Left colon (tissue), 2 donors: ENCODE measurements at places on chromosomes 13 and 19. TPM values are rescaled to one million over a fixed set of nuclear protein-coding genes. Genes with fewer than 3 reads are reported as not detected.
A peak's percentile ranks its signal among the peaks of the same experiment; 100 is the strongest.

Gene OR4F17
- not detected for total RNA-seq

Gene PRR20B
- not detected for total RNA-seq

Gene PSG2
- total RNA-seq: not detected

Gene TMEM272
- 0.11 TPM for total RNA-seq

DNA sequence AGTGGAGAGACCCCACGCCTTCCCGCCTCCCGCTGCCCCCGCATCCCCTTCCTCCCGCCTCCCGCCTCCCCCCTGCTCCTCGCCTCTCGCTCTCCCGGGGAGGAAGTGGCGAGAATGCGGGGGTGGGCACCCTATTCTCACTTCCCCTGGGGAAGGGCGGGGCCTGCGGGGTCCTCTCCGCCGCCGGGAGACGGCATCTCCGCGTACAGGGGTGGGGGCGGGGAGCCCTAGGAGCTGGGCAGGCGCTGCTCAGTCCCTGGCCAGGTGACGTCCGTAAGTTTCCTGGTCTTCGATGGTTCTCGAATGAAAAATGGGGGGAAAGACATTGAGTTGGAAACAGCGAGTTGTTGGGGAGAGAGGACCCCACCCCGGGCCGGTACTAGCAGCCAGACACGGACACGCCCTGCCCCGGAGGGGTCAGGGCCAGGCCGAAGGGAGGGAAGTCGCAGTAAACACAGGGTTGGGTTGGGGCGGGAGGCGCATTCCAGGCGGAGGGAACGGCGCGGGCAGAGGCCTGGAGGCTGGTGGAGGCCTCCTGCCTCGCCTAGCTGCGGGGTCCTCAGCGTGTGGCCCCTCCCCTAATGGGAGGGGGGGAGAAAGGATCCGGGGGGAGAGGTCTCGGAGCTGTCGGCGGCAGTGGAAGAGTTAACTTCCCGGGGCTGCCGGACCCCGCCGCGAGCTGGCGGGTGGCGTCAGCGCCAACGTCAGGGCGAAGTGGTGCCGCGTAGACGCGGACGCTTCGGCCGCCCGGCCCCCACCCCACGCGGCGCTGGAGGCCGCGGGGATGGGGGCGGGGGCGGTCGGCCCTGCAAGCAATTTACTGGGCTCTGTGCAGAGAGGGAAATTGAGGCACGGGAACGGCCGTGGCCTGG, 10.4 kb upstream of the JUND start:
- DNase-seq: peak; percentile 90

GRCh38 chr19:45693106-45693788, 781 bp downstream of the QPCTL start:
- DNase-seq: peak; percentile 80

GRCh38 chr19:36054733-36055686, at the start of gene WDR62:
Gene WDR62, plus strand, starts transcription at chr19:36054897. Its CDS starts 75 bp downstream, at chr19:36054972.
- peak; percentile 91 for DNase-seq

- DNase-seq: no peak
Measured at GRCh38 chr13:71621174-71622124, 245.6 kb downstream of the DACH1 start.

GRCh38 chr19:28887920-28888618, 324.9 kb downstream of the UQCRFS1 start:
- no peak for DNase-seq

- no peak for DNase-seq
Measured at GRCh38 chr19:30688696-30689095, 316.5 kb downstream of the ZNF536 start.

- no peak for DNase-seq
Measured at GRCh38 chr13:34993470-34993869, 51.4 kb downstream of the NBEA start.

DNA sequence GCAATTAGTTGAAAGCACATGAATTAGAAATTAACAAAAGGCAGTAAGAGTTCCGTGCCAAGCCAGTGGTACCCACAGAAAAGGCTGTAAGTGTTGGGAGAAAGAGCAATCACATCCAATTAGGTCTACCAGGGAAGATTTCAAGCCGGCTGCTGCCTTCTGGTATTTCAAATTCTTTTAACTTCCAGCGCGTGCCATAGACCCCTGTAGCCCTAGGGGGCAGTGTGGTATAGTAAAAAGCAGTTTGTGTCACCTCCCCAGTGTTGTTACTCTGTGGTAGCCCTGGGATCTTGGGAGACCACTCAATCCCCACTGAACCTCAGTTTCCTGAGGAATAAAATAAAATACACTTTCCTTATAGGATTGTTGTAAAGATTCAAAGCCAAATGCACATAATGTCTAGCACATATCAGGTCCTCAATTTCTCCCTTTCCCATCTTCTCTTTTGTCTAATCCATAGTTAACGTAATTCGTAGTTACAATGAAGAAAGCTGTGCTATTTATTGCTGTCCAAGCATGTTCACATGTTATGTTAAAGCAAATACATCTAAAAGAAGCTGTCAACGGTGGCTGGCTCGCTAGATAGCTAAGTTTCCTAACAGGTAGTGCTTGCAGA, 230.2 kb downstream of the TDRD3 start:
- DNase-seq: no peak

GRCh38 chr19:50377051-50377461, 799 bp downstream of the NR1H2 start:
- DNase-seq: peak; percentile 57

DNA sequence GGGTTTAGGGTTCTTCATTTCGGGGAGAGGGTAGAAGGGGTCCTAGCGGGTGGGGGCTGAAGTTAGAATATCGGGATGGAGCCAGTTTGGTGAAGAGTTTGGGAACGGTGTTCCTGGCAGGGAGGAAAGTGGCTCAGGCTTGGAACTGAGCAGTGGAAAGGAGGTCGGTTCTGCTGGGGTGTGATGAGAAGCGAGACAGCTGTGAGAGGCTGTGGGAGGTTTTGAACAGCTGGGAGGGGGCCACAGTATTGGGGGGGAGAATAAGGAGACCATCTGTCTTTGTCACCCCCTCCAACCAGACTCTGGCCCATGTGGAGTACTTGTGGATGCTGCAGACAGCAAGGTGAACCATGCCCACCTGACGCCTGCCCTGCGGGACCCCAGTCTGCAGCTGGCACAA, 1.0 kb upstream of the TM6SF2 start:
- DNase-seq: no peak

- peak; percentile 43 for DNase-seq
Measured at GRCh38 chr19:38543807-38544568, 73.8 kb downstream of the MAP4K1 start.

DNA sequence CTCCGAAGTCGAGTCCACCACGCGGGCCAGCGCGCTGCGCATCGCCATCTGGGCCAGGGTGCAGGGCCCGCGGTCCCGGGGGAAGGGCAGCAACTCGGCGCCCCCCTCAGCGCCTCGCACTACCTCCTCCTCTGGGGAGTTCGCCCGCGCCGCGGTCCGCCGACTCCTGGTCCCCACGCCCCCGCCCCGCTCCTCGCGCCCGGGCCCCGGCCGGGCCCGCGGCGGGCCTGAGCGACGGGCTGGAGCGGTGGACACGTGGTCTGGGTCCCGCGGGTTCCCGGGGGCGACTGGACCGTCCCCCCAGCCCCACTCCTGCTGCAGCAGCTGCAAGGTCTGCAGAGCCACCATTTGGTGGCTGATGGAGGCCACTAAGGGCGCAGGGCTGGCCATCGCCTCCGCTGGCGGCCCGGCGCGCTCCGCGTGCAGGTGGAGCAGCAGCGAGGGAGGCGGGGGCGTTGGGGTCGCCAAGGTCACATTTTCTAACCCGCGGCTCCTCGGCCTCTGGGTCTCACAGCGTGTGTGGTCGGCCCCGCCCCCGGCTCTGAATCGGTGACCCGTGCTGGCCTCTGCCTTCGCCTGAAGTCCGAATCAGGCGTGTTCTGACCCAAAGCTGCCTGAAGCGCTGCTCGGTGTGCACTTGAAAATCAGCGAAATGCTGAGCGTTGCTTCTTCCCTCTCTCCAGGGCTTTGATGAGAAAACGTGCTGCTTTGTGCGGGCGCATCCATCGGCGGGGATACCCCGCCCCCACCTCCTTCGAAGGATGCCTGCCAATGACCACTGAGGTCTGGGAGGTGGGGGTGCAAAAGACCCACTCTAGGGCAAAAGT, at the start of gene DLEU7:
TSS of gene DLEU7 (minus strand) at position 436 of the 827 bp plus-strand sequence. CDS start at position 390, 46 bp downstream.
- DNase-seq: no peak

DNA sequence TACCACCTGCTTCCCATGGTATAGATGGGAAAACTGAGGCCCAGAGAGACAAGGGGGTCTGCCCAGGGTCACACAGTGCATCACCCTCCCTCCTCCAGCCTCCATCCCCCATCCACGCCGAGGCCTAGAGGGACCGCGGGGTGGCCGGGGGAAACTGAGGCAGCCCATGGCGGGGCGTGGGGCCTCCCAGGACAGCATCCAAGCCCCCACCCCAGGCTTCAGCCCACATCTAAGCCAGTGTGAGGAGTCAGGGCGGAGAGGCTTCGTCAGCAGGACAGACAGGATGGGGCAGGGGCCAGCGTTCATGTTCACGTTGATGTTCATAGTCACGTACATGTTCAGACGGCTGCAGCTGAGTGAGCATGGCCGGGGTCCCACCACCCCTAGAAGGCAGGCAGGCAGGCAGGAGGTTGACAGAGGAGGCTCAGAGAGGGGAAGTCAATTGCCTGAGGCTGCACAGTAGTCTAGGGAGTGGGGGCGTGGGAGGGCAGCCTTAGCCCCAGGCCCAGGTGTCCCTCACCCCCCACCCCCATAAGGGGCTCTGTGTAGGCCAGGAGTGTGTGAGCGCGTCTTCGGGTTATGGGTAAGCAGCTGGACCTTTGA, 23.3 kb downstream of the SMIM24 start:
- DNase-seq: no peak

DNA sequence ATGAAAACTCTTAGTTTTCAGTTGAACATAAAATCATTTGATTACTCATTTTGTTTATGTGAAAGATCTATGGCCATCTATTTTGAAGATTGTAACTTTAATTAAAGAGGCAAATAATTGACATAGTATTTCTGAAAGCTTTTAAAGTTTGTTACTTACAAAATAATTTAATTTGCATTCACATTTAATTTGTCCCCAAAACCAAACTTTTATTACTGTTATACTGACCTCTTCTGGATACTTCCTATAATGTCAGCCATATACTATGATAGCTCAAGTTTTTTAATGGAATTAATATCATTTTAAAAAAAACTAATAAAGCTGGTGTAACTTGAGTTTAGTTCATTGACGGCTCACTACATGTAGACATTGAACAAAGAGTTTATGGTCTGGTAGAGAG, 4.9 kb upstream of the SGCG start:
- DNase-seq: no peak

DNA sequence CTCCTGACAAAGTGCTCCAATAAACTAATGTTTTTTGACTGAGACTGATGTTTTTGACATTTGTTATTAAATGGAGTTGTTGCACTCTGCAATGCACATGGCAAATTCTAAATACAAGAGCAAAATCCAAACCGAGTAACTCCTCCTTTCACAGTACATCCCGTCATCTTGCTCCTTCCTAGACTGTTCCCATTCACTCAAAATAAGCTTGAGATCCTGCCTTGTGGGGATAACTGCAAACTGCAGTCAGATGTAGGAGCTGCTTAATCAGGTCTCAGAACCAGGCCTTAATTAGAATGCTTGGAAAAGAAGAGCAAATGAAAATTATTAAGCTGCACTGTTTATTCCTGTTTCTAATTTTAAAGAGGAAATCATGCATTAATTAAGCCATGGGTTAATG, 134.8 kb upstream of the SPRY2 start:
- no peak for DNase-seq

DNA sequence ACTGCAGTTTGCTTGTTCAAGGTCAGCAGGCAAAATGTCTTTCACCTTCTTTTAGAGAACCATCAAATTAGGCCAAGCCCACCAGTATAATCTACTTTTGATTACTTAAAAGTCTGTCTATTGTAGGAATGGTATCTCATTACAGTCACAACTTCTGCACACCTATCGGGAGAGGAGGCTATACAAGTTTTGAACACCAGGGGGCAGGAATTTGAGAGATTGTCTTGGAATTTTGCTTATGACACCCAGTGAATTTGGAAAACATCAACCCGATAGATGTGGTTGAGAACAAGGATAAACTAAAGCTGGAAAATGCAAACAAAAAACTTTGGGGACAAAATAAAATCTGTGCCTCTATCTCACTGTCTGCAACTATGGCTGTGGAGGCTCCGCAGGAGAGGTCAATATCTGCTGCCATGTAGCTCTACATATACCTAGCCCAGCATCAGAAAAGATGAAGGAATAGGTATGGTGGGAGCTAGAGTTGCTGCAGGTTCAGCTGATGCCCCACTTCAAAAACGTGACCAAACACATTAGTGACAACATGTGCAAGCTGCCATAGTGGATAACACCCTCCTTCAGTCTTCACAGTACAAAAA, 1299.2 kb upstream of the SPRY2 start:
- no peak for DNase-seq

GRCh38 chr19:3041761-3042620, 12.9 kb upstream of the TLE2 start:
- DNase-seq: no peak

GRCh38 chr19:42683917-42684513, 56.3 kb downstream of the PSG3 start:
- DNase-seq: no peak
